ENCODE measurements at places on chromosomes 2 and 18.

DNA sequence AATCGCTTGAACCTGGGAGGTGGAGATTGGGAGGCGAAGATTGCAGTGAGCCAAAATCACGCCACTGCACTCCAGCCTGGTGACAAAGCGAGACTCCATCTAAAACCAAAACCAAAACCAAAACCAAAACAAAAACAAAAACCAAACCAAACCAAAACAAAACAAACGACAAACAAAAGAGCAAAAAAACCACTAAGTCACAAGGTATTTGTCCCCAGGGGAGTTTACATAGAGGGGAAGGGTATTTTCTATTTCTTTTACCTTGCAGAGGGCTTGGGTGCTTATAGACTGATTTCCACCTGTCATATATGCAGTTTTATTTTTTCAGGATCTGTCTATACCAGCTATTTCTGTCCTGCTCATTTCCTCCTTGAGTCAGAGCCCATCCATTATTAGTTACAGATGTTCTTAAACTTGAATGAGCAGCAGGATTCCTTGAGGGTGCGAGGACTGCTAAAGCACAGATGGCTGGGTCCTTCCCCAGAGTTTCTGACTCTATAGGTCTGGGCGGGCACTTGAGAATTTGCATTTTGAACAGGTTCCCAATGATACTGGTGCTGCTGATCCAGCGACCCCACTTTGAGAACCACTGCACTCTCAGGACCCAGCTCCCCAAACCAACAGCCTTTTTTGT is 102.2 kb upstream of the UXS1 start:
- DNase-seq, result no peak

DNA sequence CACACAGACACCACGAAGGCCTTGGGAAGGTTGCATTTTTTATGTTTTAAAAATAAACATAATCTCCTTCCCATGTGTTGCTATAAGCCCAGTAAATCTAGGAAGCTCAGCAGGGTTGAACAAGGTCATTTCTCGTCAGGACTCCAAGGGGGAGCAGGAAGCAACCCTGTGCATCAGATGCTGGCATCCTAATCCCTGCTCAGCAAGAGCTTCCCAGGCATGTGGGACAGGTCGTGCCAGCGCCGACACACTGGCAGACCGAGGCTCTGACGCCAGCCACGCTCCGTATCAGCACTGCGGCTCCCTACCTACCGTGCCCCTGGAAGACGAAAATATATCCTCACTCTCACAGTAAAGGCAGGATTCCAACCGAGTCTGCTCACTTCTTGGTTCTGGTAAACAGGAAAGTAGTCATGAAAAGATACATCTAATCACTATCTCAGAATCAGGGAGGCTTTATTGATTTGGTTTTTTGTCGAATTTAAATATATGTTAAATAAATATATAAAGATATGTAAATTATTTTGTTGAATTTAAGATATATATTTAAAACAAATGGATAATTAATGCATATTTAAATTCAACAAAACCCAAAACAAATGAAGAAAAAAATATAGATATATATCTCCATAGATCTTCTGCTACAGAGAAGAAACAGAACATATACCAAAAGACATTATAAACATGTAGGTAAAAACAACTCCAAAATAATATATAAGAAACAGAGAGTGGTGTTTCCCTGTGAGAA is 61.4 kb downstream of the TXNL1 start:
- DNase-seq, result no peak

DNA sequence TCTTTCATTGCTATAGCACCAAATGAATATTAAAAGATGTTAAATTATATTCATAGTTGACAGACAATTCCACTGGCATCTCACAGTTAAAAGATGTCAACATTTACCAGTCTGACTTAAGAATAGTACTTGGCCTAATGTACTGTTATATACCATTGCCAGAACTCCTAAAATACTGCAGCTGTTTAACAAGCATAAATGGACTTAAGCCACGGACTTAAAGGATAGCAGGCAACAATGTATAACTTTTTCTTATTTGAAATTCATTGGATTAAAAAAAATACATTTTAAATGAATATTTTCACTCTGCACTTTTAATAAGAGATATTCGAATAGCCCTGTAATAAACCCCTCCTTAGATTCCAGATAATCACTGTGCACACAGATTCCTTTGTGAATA is 3.8 kb downstream of the TCF4 start:
- no peak for DNase-seq

DNA sequence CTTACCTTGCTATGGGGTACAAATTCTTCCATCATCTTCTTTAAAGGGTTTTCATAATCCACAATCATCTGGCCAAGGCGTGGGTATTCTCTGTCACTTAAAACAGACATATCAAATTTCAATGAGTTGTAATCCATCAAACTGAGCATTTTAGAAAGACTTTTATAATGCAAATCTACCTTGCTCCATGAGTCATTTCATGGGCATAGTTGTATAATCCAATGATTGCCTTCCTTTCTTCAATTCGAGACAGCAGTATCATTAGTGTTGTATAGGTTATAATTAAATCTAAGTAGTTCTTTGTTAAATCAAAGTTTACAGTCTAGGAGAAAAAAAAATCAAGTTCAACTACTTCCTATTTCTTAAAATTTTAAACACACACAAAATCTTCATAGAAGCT is 36.3 kb downstream of the NCKAP1 start:
- DNase-seq, result no peak

- peak; percentile 53 for DNase-seq
Observed at GRCh38 chr2:73984203-73984921, at the start of gene TET3. Gene TET3, plus strand, starts transcription at chr2:73984910. Its CDS starts 1,494 bp downstream, at chr2:73986404.

DNA sequence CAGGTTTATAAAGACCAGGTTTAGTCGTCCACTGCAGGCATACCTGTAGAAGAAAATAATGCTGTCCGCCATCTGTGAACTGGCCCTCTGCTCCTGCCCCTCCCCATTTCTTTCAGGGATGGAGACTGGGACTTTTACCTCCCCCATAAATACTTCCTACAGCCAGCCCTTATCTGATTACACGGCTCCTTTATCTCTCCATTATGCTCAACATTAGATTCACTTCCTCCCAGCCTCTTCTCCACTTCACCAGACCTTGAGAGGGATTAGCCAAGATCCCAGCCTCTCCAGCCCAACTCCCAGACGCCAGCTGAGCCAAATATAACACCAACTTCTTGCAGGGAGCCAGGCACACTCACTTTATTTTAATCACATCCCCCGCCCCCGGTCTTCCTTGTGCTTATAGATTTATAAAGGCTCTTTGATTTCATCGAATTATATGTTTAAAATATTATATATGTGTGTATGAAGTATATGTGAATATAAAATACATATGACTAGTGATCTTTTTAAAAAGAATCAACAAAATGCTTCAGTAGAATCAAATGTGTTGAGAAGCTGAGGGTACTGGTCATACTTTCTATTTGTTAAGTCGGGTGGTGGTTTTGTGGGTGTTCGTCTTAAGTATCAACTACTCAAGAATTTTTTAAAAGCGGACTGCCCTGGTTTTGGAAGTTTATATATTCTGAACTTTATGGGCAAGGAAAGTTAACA is 81.0 kb downstream of the SPRED2 start:
- peak; percentile 31 for DNase-seq

GRCh38 chr2:158043181-158043948 is 58.3 kb upstream of the UPP2 start:
- DNase-seq, result no peak

GRCh38 chr18:38087538-38087937 is 521.9 kb upstream of the CELF4 start:
- DNase-seq, result no peak

- peak; percentile 30 for DNase-seq
Observed at GRCh38 chr2:195322324-195322723, 334.7 kb upstream of the SLC39A10 start.

- peak; percentile 51 for DNase-seq
Observed at GRCh38 chr18:11553098-11553940, 56.1 kb upstream of the SLC35G4 start.

DNA sequence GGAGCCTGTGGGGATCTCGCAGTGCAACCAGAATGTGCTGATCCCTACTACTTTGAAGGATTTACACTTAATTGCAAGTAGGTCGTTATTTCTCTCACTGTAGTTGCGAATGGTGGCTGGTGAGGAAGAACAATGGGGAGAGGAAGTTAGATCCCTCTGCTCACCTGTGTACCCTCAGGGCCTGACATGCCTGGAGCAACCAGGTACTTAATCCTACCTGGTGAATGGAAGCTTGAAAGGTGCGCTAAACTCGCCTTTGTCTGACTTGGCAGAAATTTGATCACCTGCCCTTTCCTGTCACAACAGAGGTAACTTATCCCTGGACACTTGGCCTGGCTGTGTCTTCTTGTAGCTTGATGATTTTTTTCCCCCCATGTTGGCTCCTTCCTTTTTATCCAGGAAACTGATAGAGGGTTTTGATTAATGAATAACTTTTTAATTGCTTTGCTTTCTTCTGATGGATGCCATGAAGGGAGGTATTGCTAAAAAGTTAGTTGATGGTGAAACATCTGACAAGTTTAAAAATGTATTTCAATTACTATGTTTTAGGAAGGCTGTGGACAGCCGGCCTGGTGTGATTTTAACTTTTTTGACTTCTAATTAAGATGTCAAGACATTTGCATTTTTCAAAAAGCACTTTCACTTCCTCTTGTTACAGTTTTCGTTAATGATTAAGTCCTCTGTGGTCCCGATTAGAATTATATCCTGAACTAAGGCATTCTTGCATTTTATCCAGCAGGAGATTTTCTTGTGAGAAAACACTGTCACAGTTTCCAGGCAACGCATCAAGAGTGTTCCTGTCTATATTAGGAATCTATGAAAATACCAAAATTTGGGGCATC is 9.2 kb downstream of the SGPP2 start:
- no peak for DNase-seq

GRCh38 chr2:63871864-63872263 is 30.2 kb downstream of the UGP2 start:
- DNase-seq, result no peak

DNA sequence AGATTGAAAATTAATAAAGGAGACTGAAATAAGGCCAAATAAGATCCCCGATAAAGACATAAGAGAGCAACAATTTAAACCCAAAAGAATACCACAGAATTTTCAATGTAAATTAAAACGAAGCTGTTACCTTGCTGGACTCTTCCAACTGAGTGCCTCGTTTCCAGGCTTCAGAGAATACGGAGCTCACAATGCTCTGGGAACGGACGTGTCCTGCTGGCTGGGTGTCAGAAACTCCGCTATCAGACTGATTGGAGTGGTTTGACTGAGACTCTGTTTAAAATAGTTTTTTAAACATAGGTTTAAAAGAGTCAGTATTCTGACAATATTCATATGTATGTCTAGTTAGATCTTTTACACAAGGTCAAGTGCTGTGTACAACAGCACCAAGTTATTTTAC is 90.4 kb downstream of the RAPH1 start:
- DNase-seq, result no peak

DNA sequence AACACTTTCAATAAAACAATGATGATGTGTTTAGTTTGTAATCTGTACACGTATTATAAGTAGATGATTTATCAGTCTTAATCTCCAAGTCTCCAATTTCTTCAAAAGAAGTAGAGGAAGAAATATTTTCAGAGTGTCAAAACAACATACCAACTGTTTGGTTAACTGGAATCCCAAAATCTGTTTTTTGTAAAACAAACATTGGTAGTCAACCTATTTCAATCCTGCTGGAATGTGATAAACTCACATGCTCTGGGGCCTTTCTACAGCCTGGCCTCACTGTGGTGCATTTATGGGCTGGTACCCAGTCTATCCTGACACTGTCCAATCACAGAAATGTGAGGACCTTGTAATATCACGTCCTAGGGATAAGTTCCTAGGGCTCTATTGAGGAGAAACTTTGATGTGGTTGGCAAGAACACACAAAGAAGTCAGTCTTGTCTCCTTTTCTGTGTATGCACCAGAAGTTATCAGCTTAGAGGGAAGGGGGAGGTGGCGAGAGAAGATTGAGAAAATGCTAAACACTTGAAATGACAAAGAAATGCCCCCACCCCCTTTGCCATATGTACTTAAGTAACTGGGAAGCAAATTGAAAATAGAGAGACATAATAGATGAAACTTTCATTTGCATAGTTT is 47.2 kb downstream of the PRKRA start:
- DNase-seq, result no peak

GRCh38 chr2:14127765-14128164 is 504.8 kb upstream of the LRATD1 start:
- no peak for DNase-seq

DNA sequence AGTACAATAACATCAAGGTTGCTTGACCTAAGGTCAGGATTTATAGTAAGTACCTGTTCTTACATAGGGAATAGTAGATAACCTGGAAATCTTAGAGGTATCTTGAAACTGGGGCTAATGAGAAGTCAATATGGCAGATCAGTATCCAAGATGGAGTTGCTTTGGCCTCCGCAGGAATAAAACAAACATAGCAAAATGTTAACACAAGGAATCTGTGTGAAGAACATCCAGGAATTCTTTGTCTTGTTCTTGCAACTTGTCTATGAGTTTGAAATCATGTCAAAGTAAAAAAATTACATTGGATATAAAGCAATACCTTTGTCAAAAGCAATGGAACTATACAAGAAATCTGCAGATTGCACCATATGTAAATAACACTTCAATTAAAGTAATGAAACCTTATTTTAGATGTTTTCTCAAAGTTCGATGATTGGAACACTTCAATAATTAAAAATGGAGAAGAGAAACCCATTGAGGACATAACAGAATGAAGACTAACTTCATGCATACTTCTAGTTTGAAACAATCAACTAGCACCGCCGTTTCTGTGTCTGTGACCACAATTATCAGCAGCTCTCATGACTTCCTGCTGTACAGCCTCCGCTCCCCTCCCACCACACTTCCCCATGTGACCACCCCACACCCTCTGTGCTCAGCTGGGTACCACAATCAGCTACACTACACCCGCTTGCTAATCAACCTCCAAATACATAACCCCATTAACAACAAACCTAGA is 27.6 kb downstream of the C2orf76 start:
- no peak for DNase-seq

DNA sequence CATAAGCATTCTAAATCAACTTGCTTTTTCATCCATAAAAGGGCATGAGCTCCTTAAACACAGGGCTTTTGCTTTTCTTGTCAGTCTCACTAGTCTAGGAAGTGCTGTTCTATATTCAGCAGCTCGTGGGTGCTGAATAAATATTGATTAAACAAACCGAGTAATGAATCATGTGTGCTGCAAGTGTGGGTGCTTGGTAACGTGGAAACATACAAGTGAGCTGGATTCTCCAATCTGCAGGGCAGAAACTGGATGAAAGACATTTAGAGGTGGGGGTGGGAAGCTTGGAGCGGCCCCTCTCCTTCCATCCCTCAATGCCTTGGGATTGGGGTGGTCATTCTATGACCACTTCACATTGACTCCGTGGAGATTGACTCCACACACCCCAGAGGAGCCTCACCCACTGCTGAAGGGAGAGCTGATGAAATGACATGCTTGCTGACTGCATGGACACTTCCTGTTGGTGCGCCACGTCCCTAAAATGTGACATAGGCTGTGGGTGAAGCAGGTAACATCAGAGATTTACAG is 114.6 kb downstream of the DOCK10 start:
- DNase-seq, result no peak

Data from HEK293T (cell line).